ENCODE measurements at places on chromosomes 3 and 15.

- DNase-seq: no peak
Observed at GRCh38 chr3:184142199-184142598, 7.0 kb downstream of the EIF2B5 start.

- DNase-seq: no peak
Observed at GRCh38 chr3:125349556-125350165, 25.5 kb downstream of the ZNF148 start.

DNA sequence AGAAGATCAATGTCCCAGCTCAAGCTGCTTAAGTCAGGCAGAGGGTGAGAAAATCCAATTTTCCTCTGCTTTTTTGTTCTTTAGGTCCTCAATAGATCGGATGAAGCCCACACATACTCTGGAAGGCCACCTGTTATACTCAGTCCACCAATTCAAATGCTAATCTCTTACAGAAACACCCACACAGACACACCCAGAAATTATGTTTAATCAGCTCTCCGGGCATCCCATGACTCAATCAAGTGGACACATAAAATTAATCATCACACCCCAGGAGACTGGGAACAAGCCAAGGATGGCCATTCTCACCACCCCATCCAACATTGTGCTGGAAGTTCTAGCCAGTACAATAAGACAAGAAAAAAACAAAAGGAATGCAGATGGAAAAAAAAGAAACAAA is 67.8 kb upstream of the SLC24A5 start:
- peak; percentile 99 for DNase-seq

DNA sequence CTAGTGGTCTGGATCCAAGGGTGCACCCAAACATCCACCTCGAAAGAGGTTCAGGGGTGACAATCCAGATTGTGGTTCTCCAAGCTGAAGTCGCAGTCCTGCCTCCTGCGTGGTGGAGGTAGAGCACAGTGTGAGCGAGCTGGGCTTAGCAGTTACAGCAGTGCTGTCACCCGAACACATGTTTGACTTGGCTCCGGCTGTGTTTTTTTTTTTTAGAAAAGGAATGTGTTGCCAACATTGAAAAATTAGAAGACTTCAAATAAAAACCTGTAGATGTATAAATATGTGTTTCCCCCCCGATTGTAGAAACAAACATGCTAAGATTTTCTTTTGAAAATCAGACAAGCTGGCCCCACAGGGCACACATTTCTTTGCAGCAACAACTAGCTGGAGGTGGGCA is 530.8 kb downstream of the SHQ1 start:
- no peak for DNase-seq

Measured in NCI-H82 (cell line).